Lower lobe of right lung (tissue), 2 donors: ENCODE measurements at places on chromosomes 4 and X.

DNA sequence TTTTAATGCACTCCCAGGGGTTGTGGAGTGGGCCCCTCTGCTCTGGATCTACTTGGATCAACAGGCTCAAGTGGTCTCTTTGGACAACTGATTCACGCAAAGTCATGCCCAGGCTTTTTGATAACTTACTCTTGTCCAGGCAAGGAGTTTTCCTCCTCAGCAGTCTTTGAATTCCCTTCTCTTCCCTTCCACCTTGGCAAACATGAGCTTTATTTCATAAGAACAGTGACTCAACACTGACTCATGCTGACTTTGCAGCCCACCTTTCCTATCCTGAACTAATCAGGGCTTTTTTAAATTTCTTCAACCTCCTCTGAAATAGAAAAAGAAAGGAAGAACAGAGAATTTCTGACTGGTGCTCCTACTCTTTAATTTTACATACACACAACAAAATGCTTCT is 132.1 kb upstream of the LDB2 start:
- no peak for DNase-seq

- DNase-seq = no peak
Measured at GRCh38 chr4:122052677-122053076, 99.5 kb upstream of the BLTP1 start.

- DNase-seq = no peak
Measured at GRCh38 chr4:153040677-153041076, 104.6 kb downstream of the FHDC1 start.

DNA sequence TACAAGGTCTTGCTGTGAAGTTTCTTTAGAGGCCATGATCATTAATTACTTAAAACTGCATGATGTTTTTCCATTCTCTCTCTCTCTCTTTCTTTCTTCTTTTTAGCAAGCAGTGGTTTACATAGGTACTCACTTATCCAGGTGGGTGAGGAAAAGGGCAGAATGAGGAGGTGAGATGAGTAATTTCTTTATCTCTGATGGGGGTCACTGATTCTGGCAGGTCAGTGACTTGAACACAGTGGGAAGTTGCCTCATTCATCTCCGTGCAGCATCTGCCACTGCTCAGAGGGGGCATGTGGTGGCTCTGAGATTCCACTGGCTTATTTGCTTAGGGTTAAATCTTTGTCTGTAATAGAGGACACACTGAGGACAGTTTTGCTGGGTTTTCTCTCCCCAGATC is 62.6 kb downstream of the FAM114A1 start:
- no peak for DNase-seq

DNA sequence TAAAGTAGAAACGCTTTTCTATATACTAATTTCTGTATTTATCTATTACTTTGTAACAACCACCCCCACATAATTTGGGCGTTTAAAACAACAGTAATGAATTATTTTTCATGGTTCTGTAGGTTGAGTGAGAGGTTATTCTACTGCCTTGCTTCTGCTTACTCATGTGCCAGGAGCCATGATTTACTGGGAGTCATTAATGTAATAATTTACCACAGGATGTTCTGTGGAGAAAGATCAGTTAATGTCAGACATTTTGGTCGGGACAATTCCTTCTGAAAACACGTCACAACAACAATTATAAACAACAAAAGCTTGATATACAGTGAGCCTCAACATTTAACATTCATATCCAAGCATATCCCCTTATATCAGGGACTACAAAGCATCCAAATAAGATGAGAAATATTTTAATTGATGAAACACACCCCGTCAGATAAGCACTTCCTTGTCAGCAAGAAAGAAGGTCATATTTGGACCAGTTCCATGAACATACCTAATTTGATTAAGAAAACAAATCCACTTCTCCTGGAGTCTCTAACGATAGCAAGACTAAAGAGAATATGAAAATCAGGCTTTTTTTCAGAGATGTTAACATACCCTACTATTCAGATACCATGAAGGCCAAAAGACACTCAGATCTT is 238.5 kb downstream of the PRDM5 start:
- no peak for DNase-seq

DNA sequence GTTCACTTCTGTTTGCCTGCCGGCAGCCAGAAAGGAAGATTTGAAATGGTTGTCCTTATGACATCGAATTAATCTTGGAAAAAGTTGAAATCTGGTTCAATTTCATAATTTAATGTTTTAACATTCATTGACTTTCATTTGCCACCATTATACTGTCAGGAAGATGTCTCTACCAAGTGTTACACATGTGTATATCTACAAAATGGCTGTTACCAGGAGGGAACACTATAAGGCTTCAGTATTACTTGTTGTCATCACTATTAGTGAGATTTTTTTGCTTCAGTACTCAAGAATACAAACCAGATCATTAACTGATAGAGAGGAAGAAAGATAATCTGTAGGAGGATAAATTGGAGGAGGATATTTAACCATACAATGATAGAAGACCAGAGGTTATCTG is 71.2 kb downstream of the TSPAN7 start:
- DNase-seq = no peak

GRCh38 chrX:31036895-31037294 is 34.9 kb downstream of the FTHL17 start:
- peak; percentile 43 for DNase-seq

- no peak for DNase-seq
Measured at GRCh38 chr4:85132570-85132969, 166.1 kb upstream of the WDFY3 start.

GRCh38 chrX:153610836-153611213 is 11.9 kb upstream of the CCNQ start:
- no peak for DNase-seq

DNA sequence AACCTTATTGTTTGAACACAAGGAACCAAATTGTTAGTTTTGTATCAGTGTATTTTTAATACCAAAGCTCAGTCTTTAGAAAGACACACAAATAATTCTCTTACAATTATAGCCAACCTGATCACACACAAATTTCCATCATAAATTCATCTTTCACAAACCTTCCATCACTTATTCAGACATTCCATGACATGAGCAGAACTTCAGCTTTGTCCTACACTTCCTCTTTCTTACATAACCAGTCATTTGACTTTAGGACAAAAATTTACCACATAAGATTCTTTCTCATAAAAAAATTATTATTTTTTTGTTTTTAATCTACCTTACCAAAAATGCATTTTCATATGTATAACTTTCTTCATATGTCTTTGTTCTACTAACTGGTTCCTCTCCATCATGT is 312.2 kb downstream of the GALNTL6 start:
- no peak for DNase-seq

DNA sequence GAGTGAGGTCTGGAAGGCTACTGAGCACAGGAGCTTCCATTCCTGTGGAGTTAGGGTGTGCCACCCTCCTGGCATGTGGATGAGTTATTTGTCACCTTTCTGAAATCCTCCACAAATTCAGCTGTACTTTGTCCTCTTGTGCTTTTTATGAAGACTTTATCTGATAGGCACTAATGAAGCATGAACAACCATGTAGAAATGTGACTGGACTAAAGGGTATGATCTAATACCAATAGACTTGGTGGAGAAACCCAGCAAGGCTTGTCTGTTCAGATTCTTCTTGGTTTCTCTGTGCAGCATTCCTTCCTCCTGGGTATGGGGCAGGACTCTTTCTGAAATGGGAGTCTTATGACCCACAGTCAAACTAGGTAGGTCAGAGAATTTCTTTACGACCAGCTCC is 9.6 kb downstream of the NBDY start:
- no peak for DNase-seq

- DNase-seq = no peak
Measured at GRCh38 chrX:110037178-110037577, 34.3 kb downstream of the TMEM164 start.

GRCh38 chr4:158255727-158256324 is 45.5 kb downstream of the TMEM144 start:
- no peak for DNase-seq

- DNase-seq = no peak
Measured at GRCh38 chr4:181524499-181524898, 718.7 kb upstream of the TENM3 start.

DNA sequence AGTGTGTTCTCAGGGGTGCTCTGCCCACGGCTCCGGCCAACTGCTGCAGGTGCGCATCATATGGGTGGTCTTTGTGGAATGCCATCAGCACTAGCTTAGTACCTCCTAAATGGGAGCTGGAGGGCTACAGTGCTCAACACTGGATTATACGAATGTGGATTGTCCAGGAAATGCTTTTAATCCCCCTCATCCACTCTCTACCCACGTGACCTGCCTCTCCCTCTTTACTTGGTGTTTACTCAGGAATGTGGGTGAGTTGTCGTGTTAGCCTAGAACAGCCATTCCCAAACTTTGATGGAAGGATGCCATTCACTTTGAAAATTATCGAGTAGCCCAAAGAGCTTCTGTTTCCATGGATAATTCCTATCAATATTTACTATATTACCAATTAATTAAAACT is 150.8 kb downstream of the PTTG2 start:
- no peak for DNase-seq

DNA sequence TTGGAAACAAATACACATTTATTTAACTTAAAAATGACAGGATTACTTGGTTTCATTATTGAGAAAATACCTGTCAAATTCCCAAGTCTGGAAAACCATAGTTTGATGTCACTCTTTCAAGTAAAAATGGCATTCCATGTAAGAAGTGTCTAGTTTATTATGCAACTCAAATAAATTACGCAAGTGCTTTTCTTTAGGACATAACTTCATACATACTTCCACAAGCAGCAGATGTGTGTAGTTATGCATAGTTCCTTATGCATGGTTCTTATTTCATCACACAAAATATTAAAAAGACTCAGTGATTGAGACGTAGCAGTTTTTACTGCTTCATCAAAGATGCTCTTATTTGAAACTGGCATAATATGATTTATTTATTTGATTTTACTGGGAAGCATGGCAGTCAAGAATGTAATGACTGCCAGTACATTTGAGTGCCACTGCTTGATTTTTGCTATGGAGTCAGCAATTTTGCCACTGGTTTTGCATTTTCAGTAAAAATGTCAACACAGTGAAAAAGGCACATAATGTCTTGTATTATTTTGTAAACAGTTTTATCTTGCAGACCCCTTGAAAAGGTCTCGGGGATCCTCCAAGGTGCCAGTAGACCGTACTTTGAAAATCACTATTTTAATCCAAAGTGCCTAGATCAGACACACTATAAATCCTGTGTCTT is 62.1 kb downstream of the CLCN3 start:
- DNase-seq = no peak

- DNase-seq = no peak
Measured at GRCh38 chrX:135345107-135345589, 35.9 kb downstream of the ETDC start.

GRCh38 chr4:184402740-184403383 is 71.5 kb downstream of the IRF2 start:
- no peak for DNase-seq

DNA sequence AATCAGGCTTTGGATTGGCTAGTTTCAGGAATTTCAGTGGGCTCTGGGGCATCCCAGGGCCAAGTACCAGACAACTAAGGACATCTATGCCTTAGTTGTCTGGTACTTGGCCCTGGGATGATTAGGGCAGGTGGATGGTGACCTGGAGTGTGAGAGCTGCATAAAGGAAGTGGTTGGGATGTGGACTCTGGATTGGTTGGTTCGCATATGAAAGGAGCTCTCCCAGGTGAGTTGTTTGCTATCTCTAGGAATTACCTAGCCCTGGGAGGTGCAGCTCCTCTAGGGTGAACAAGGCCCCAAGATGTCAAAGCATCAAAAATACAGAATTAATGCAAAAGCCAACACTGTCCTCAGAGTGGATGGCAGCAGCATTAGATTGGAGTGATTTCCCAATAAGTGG is 109.6 kb downstream of the NHS start:
- DNase-seq = no peak

GRCh38 chr4:145830699-145831098 is 107.9 kb downstream of the ZNF827 start:
- DNase-seq = no peak

- no peak for DNase-seq
Measured at GRCh38 chrX:46204721-46205422, 340.3 kb downstream of the ZNF674 start.

- DNase-seq = no peak
Measured at GRCh38 chr4:147786031-147786430, 54.1 kb downstream of the ARHGAP10 start.

DNA sequence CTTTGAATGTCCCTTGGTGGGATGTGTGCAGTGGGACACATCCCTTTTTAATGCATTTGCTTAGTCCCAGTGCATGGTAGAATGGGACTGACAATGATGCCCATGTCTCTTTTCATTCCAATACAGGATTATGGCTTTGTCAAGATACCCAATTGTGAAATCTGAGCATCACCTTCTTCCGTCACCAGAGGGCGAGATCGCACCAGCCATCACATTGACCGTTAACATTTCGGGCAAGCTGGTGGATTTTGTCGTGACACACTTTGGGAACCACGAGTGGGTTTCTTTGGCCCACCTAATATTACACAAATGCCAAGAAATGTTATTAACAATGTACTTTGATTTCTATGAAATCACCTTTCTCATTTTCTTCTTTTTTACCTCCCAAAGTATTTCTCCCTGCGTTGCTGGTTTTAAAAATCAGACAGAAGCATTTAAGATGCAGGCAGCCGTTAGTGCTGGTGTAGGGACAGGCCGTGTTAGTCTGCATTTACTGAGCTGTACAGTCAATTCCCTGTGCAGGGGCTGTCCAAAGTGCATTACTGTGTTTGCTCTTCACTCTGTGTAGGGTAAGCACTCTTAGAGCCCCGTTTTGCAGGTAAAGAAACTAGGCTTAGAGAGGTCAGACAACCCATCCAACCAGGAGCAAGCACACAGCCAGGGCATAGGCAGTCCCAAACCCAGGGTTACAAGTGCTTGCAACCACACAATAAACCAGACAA is 46.5 kb downstream of the CWH43 start:
- DNase-seq = no peak

DNA sequence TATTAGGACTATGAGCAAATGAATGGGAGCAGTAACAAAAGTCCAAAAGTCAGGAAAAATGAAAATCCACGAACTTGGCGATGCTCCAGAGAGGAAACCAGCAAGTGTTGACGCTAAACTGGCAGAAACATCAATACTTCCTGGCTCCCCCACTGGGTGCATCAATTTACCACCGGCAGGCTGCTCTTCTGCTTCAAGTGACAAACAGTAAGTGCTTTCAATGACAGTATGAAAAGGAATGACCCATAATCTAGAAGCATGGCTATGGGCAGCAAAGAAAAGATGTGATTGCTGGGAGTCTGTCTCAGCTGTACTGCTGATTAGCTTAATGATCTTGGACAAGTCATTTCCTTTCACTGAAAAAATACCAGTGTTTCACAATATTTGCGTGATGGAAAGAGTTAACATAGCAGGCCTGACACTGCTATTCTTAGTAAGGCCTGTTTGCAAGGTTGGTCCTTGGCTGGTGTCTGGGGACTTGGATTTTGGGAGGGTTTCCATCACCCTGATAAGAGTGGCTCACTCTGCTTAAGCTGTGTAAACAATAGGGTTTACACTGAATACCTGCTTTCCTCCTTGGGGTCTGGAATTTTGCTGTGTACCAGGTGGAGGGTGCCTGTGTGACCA is 8.7 kb downstream of the ATP11C start:
- DNase-seq = no peak

GRCh38 chr4:99687120-99687519 is 29.5 kb upstream of the C4orf54 start:
- no peak for DNase-seq

- DNase-seq = no peak
Measured at GRCh38 chr4:182238355-182238931, 4.8 kb upstream of the TENM3 start.
